ENCODE measurements at places on chromosomes 16 and 17.

DNA sequence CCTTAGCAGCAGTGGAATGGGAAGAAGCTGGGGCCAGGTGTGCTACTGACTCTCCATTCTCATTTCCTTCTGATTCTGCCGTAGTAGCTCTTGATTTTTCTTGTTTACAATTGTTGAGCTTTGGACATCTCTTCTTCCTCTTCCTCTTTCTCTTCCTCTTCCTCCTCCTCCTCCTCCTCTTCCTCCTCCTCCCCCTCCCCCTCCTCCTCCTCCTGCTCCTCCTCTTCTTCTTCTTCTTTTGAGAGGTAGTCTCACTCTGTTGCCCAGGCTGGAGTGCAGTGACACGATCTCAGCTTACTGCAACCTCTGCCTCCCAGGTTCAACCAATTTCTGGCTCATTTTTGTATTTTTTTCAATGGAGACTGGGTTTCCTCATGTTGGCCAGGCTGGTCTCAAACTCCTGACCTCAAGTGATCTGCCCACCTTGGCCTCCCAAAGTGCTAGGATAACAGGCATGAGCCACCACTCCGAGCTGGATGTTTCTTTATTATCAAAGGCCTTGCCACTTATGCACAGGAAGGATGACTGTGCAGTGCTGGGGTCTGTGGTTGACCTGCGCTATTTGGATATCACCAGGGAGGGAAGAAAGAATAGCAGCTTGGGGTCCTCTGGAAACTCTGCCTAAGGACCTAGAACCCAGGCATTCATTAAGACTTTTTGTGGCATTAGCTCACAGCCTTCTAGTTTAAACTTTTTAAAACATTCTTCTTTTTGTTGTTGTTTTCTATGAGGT lies 127.8 kb upstream of the KCNJ16 start:
- ATAC-seq: no peak

- no peak for ATAC-seq
Observed at GRCh38 chr17:83009414-83010205, 69.8 kb upstream of the METRNL start.

DNA sequence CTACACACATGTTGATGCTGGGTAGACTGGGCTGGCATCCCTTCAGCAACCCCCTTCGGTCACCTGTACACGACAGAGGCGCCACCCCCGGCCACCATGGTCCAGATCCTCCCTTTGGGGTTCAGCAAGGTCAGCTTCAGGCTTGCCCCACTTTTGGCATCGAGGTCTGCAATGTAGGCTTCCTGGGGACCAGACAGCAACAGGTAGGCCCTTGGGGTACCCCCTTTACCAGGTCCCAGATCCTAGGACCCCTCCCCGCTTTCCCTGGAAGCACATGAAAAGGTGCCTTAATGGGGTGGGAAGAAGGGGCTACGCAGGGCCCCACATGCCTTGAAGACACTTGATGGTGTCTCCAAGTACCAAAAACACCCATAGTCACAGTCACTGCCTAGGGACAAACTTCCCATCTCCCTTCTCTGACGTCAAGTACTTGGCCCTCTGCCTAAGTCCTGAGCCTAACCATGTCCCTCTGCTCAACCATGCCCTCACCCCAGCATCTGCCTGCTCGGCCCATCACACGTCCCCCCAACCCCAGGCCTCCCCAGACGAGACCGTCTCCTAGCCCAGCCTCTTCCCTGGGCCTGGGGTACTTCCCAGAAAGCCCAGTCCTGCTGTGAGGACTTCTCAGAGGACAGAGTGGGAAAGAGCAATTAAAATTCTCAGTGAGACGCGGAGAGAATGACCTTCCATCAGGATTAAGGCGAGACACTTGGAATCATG lies 12.1 kb downstream of the ACLY start:
- ATAC-seq: no peak

DNA sequence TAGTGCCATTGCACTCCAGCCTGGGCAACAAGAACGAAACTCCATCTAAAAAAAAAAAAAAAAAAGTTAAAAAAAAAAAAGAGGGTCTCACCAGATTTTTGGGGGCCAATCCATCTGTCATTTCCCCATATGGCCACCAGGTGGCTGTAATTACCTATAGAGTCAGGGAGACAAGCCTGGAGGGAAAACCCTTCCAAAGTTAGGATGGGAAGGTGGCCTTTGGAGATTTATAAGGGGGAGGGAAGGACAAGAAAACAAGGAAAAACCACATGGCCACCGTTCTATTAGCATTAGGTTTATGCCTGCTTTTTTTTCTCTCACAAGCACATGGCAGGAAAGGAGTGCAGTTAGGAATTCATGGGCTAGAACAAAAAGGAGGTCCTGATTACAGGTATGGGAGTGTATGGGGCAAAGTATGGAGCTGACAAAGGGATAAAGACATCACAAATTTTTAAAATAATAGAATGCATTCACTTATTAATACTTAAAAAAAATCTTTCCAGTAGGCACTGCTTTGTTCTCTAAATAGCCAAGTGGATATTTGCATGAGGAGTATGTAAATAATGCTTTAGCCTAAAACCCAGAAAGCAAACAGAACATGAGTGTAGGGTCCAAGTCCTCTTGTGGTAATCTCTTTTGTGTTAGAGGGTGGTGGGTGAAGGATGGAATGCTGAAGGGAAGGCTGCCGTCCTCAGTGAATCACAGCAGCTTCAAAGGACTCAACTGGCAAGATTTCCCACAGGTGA lies 5.1 kb downstream of the CYB5D1 start:
- no peak for ATAC-seq

- ATAC-seq: no peak
Observed at GRCh38 chr17:2889256-2889655, 93.0 kb downstream of the RAP1GAP2 start.

DNA sequence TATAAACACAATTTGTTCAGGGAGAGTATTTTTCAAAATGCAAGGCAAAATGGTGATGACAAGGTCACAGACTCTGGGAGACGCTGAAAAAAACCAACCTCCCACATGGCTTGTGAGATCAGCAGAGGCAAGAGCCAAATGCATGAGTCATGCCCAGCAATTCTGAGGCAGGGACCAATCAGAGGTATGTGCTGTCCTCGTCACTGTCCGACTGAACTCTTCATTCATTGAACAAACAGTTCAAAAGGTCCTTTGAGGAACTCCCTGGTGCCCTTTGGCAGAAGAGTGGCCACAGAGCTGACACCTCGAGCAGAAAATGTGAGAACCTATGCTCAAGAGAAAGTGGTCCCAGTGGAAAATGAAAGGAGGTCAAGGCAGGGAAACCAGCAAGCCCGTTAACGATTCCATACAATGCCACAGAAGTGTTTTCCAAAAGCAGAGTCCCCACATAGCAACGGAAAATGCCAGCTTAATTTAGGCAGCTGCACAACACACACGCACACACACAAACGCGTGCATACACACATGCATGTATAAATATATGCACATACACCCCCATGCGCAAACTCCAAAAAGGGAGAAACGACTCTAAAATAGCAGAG lies 50.9 kb downstream of the CDH11 start:
- ATAC-seq: no peak

DNA sequence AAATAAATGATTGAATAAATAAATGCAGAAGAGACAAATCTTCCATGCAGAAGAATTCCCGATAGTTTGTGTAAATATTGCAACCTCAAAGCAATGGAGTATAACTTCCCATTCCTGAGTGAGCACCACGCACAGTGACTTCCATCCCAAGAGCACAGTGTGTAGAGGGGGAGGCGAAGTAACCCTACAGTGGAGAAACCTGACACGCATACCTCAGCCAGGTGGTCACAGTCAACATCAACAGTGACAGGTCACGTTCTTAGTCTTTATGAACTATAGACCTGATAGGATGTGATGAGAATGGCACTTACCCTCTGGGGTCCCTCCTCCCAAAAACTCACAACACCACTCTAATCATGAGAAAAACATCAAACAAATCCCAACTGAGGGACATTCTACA lies 111.6 kb downstream of the DYNLRB2 start:
- ATAC-seq: no peak

DNA sequence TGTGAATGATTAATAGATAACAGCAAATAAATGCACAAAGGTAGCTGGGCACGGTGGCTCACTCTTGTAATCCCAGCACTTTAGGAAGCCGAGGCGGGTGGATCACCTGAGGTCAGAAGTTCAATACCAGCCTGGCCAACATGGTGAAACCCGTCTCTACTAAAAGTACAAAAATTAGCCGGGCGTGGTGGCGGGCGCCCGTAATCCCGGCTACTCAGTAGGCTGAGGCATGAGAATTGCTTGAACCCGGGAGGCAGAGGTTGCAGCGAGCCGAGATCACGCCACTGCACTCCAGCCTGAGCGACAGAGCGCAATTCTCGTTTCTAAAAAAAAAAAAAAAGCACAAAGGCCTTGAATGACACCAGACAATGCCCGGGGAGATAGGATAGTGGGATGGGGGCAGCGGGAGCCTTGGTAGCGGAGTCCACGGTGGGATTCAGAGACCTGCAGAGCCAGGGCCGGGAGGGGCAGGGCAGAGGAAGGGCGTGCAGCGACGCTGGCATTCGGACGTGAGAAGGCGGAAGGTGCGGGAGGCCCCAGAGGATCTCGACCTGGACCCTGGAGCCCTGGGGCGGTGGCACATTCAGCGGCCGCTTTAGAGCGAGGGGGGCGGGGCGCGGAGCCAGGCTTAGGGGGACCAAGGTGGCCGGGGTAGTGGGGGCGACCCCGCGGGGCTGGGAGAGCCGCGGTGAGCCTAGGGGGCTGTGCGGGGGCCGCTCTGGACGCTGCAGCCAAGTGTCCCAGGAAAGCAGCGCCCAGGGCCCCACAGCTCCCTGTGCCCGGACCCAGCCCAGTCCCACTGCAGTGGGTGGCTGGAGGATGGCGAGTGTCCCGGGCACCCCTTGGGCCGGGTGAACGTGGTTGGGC lies 999 bp upstream of the FLYWCH2 start:
- peak; percentile 38 for ATAC-seq

- no peak for ATAC-seq
Observed at GRCh38 chr17:2905269-2905668, 109.0 kb downstream of the RAP1GAP2 start.

DNA sequence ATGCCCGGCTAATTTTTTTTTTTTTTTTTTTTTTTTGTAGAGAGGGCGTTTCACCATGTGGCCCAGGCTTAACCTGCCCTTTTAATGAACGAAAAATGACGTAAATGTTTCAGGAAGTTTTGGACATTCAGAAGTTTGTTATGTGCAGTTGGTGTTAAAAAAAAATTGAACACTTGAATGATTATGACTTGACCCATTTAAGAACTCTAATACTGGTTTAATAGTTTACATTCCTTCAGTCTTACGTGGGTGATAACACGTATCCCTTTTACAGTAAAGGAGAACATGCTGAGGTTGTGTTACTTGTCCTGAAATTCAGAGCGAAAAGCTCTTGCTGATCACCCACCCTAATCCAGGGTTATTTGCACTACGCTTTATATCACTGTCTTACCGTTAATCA lies 1.7 kb downstream of the MLYCD start:
- no peak for ATAC-seq

DNA sequence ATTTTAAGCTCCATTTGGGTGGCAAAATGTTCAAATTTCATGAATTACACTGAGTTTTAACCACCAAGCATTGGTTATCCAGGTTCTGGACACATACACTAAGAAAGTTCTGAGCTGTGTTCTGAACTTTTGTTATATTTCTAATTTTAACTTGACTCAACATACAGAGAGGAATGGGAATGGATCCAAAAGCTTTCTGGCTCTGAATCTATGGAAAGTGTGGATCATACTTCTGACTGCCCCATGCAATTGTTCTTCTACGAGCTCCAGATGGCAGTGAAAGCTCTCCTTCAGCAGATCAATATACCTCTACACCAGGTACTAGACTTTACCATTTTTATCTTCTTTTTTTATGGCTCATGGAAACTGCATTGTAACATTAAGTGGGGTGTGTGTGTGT lies 113.0 kb upstream of the NOG start:
- ATAC-seq: no peak

DNA sequence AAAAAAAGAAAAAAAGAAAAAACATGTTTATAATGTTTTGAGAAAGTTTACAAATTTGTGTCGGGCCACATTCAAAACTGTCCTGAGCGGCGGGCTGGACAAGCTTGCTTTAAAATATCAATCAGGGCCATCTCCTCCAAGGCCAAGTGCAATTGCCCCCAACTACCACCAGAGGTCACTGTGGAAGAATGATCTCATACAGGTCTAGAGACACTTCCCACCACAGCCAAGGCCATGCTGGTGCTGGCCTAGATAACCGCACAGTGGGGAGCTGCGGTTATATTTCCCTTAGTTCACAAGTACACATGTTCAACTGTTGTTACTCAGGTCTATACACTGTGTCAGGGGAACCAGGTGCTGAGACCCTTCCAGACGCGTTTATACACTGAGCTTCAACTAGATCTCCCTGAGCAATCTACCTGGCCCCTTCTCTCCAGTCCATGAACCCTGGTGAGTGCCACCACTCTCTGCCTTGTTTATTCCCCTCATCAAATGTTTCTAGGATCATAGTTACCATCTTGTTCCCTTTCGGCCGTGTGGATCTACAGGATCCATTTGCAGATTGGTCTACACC lies 83.8 kb upstream of the CCL2 start:
- ATAC-seq: peak; percentile 55

DNA sequence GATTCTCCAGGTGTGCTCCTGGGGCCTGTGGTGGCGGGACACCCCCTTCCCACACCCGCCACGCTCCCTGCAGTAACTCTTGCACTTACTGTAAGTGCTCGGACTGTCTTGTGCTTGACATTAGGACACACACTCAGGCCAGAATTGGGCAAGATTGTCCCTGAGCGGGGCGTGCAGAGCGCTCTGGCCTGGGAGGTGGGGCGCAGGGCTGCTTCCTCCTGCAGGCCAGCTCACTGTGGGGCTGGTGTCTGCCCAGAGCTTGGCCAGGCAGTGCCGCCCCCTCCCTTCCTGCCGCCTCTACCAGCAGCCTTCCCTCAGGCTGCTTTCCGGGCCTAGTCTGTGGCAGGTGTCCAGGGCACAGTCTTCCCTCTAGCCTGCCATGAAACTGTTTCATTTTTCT lies 6.1 kb upstream of the ATP6V0C start:
- peak; percentile 37 for ATAC-seq

DNA sequence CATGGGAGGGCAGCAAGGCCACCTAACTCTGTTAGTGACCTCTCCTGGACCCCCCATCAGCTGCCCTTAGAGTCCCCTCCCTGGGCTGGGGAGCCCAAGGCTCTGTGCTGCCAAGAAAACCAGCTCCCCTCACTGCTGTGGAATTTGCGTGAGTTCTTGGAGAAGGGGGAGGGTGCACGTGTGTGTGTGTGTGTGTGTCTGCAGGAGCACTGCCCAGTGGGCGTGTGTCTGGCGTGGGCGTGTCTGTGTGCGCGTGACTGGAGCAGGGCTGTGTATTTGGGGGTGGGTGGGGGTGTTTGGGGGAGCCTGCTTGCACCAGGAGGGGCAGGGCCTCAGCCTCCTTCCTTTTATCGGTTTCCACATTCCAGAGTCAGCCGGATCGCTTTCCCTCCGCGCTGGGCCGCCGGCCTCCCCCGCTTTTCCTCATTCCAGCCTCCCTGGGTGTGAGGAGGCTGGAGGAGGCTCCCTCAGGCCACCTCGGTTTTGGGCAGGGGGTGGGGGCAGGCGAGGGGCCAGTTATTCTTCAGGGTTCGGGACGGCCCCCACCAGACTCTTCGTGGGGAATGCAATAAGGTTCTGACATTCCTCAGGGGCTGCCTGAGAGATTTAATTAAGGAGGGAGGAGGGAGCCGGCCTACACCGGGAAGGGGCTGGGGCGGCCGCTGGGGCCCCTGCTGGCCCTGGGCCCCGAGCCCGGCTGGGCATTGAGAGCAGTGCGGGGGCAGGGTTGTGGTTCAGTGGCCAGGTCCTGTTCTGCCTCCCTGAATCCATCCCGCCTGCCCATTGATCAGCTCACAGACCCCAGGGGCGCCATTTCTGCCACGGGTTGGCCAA lies 2.5 kb downstream of the VASN start:
- ATAC-seq: no peak

GRCh38 chr16:61617219-61617783 lies 418.9 kb downstream of the CDH8 start:
- ATAC-seq: no peak

All from stimulated activated memory B cell treated with anti-CD40 and anti-IgM and Interleukin-4, amounts not matched to agents 10 μg/mL and 1 μg/mL and 100 μg/mL, for 72 hours (primary cell).